ENCODE measurements at places on chromosomes 2 and 18.

GRCh38 chr2:24930768-24931167 is 10.7 kb upstream of the ADCY3 start:
- DNase-seq = no peak

GRCh38 chr18:73636355-73636754 is 511.3 kb downstream of the FBXO15 start:
- no peak for DNase-seq

DNA sequence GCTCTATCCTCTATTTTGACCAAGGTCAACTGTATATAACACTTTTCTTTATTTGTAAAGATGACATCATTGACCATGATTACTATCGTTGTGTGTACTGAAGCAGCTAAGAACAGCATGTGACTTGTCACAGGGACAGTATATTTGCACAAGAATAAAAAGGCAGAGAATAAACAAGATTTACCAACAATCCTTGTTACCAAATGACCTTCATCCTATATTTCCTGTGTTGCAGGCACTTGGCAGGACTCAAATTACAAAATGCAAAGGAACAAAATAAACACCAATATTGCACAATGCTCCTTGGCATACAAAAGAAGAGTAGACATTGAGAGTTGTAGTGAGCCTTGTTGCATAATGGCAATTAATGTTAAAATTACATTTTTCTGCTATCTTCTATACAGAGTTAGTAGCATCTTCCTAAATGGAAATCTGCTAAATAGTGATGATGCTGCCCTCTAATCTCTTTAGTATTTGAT is 61.8 kb downstream of the RFTN2 start:
- peak; percentile 67 for DNase-seq

DNA sequence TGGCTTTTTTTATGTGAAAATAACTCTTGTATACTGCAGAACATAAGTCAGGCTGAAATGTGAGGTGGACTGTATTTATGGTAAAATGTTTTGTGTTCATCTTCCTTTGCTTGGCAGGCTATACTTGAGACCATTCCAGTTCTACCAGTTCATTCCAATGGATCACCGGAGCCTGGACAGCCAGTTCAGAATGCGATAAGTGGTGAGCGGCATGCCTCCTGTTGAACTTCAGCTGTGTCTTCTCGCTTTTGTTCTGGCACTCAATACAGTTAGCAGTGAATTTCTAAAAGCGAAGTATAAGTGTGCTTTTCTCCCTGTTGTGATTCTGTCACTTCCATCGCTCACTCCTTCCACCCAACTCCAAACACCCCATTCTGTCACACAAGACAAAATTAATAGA is 138.5 kb downstream of the ARHGAP28 start:
- DNase-seq = no peak

DNA sequence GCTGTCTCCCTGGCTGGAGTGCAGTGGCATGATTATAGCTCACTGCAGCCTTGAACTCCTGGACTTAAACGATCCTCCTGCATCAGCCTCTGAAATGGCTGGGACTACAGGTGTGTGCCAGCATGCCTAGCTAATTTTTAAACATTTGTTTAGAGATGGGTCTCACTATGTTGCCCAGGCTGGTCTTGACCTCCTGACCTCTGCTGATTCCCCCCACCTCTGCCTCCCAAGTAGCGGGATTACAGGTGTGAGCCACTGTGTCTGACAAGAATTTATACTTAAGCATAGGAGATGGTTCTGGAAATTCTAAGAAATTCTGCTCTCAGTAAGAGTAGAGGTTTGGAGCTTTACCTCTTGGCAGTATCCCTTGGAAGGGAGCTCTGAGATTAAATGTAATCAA is 18.2 kb downstream of the MTHFD2 start:
- DNase-seq = no peak

DNA sequence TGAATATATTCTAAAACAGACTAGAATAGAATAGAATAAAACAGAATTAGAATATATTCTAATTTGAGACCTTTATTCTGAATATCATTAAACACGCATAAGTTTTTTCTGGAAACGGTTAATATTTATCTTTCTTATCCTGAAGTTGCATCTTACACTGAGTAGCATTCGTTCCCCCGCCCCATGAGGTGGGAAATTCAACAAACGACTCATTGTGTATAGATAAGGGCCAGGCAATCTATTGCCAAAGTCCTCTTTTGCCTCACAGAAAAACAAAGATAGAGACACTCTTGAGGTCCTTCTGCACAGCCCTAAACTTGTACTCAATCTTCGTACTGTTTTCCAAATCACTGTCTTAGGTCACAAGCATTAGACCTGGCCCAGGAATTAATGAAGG is 98.1 kb downstream of the COL6A3 start:
- no peak for DNase-seq

GRCh38 chr2:62219407-62220159 is 23.7 kb downstream of the B3GNT2 start:
- peak; percentile 34 for DNase-seq

DNA sequence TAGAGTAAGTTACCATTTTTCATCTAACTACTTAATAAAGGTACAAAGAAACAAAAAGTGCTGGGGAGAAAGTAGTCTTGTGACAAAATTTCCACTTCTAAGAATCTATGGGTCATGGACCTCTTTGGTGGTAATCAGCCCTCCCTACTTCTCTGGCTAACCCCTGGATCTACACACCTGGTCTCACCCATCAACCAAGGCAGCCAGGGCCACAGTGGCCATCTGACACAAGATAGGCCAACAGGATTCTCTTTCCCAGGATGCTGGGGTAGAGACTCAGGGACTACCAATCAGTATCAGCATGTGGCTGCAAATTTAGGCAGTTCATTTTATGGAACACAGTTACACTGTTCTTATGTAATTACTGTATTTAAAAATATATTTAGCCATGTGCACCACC is 17.8 kb downstream of the RNF149 start:
- no peak for DNase-seq

DNA sequence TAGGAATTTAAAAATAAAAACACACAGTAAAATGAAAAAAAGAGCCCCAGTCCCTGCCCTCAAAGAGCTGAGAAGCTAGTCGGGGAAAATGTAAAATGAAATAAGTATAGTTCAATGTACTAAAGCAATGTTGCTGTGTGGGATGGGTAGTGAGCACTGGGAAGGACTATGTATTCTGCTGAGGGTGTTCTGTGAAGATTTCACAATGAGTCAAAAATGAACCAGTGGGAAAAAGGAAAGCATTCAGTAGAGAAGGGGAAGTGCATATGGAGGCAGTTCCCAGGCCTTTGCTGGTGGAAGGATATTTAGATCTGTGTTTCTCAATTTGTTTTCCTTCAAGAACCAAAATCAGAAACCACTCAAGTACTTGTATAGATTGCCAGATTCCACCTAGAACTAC is 1094.7 kb upstream of the KLHL29 start:
- no peak for DNase-seq

DNA sequence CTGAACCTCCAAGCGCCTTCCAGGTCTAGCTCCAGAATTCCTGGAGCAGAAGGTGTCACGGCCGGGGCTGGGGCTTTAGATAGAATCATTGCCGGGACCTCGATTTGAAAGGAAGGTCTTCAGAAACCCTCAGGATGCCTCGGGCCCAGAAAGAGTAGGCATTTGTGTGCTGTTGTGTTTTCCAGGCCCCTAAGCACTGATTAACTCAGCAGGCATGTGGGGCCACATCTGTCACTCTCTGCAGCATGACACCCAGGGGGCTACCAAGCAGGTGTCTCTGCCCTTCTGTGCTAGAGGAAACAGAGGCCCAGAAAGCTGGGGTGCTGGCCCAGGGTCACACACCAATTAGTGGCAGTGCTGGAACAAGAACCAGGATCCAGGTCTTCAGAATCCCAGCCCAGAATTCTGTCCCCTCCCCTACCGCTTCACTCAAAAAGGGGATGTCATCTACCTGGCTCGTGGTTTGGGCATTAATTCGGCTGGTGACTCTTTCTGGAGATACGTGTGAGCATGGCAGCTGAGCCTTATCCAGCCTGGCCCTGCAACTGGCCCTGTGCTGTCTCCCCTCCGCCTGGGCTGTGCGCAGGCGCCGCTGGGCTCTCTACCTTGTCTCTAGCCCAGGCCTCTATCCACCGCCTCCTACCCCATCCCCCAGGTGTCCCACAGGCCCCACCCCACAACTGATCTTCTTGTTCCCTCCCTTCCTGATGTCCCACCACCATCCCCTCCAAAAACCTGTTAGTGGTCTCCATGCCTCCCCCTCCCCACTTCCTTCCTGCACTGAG is 245.4 kb downstream of the ATAD2B start:
- DNase-seq = no peak

DNA sequence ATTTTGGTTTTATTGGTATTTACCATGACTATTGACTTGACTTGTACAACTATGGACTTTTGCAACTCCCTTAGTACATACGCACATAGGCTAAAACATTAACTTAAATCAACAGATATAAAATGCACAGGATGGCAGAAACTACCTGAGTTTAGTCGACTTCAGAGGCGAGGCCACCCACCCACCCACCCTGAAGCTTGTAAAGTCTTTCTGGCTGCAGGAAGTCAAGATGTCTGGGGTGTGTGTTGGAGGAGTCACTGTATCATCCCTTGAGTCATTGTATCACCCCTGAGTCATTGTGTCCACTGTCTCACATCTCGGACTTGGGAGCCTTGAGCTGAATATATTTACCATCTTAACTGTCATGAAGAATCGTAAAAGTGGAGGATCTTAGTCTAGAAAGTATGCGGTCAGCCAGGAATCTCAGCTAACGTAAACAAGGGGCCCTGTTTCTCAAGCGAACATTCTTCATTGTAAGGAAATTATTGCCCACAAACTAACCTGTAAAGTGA is 140.0 kb upstream of the ST6GAL2 start:
- peak; percentile 56 for DNase-seq

- no peak for DNase-seq
Observed at GRCh38 chr2:231932985-231933915, 7.1 kb upstream of the NPPC start.

GRCh38 chr2:219178377-219179175 is 501 bp downstream of the RETREG2 start:
- no peak for DNase-seq

DNA sequence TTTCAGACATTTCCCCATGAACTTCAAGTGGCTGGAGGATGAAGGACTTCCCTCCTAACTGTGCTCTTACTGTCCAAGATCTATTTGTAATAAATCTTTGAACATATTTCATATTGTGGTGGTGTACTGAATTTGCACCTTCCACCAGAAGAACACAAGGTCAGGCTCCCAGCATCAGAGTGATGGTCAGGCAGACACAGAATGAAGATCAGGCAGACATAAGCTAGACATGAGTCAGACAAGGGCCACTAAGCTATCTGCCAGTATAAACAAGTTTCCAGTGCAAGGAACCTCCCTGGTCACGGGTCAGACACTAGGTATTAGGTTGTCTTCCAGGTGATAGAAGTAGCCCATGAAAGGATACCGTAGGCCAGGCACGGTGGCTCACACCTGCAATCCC is 20.0 kb downstream of the AQP12B start:
- peak; percentile 6 for DNase-seq

GRCh38 chr2:183996825-183997793 is 601.2 kb upstream of the ZNF804A start:
- no peak for DNase-seq

DNA sequence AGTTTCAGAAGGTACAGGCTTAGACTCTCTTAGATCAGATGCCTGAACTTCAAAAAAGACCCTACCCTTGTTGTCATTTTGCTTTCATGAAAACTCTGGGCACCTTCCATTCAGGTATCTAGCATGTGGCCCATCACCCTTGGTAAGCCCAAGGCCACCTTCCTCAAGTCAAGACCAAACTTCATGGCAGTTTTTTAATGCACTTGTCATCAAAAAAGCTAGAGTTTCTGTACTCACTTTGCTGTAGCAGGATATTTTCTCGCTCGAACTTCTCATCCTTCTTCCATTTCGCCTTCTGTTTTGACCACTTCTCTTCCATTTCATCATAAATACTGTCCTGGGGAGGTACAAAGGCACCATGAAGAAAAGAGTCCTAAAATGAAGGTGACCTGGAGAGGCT is 48.2 kb downstream of the FLACC1 start:
- no peak for DNase-seq

DNA sequence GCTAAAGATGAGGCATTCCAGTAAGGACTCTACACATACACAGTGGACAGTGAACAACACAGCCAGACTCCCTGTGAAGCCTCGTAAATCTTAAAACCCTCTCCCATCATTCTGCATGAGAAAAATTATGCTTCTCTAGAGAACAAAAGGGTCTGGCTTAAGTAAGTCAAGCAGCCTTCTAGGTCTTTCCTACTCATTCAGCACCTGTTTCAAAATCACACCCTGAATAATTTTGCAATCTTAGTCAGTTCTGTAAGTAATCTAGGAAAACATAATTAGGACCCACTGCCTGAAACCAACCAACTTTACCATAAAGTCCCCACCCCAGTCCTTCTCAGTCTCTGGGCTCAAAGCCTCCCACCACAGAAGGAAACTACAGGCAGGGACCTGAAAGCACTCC is 19.7 kb downstream of the IAH1 start:
- DNase-seq = no peak

- DNase-seq = no peak
Observed at GRCh38 chr2:233117811-233118647, 57.9 kb downstream of the INPP5D start.

GRCh38 chr2:134836986-134837385 is 1.4 kb upstream of the ACMSD start:
- DNase-seq = peak; percentile 93

DNA sequence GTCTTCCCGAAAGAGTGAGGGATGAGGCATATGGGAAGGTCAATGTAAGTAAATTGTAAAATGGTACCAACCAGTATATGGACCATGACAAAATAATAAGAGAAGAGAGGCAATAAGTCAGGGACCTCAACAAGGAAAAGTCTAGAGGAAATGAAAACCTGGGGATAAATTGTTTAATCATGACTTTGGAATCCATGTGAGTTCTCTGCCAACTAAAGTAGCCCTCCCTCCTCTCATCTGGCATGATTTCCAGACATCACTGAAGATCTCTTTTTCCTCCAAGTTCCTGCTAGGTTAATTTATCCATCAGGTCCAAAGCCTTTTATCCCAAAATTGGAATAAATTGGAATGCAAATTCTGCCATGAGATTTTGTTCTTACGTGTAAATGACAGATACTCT is 417.9 kb downstream of the NRXN1 start:
- DNase-seq = no peak

DNA sequence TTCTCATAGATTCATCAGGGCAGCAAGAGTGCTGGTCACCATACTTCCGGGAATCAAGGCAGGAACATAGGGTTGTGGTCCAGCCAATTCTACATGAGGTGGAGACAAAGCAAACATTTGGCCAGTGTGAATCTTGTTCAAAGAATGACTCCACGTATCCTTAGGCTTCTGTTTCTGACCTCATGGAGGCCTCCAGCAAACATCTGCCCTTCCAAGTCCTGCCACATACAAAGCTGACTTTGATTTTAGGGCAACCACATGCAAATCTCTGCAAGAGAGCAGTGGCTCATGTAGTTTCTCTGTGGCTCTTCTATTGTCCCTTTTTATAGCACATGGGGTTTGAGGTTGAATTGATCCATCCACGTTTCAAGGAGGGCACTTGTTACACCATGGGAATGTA is 132.1 kb upstream of the MMADHC start:
- DNase-seq = no peak

- DNase-seq = no peak
Observed at GRCh38 chr2:87995756-87996155, 20.6 kb downstream of the RNU2-63P start.

Measured in fibroblast of mammary gland (primary cell).